ENCODE measurements at places on chromosomes 7 and 10. TPM values are rescaled to one million over a fixed set of nuclear protein-coding genes. Genes with fewer than 3 reads are reported as not detected.

Gene PLAC9
- total RNA-seq, result not detected

DNA sequence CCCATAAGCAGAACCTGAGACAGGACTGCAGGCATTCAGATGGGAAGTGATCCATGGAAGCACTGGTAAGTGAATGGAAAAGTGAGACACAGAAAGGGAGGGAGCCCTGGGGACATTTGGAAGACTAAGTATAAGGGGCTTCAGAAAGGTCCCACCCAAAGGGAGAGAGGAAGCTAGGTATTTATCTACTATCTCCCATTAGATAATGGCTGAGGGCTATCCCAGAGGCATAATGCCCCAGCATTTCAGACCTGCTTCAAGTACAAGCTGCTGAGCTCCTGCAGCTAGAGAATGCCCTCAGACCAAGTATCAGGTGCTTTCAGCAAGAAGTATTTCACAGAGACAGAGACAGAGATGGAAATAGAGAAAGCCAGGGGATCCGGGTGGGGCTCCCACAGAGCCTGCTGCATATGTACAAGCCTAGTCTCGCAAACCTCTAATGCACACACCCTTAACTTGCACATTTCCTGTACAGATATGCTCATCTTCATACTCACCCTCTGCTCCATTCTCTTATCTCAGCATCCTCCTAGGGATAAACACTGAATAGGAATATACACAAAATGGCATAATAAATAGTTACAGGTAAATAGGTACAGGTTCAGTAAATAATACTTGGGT, 20.2 kb downstream of the KDM7A start:
- DNase-seq, result no peak

Gene DLD
- total RNA-seq, result 155 TPM

DNA sequence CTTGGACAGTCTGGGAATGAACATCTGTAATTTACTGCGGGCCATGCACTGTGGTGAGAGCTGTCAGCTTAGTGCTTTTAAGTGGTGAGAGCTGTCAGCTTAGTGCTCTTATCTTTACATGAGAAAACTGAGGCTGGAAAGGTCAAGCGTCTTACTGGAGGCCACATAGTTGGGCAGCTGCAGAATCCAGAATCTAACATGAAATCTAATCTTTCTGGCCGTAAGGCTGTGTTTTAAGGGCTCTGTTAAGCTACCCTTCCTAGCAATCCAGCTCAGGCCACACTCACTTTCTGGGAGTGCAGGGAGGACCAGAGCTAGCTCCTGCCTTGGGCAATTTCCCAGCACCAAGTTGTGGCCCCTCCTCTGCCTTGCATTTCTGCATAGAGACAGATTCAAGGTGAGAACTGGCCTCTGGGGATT, 70.2 kb downstream of the SORCS3 start:
- no peak for DNase-seq

DNA sequence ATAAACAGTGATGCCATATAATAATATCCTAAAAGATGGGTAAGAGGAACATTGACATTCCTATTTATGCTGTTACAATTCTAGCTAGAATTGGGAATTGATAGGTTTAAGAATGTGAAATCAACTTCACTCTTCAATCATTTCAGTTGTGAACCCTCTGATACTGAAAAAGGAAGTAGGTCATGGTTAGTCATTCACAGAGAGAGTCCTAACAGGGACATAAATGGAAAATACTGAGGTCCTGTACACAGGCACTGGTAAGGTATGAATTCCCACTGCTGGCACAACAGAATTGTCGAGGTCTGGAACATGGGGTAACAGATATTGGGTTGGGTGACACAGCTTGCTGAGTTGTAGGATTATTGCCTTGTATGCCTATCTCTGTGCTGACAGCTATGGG, 289.4 kb upstream of the LRRN3 start:
- no peak for DNase-seq

Gene RSPH10B2
- 0.20 TPM for total RNA-seq

All from renal cortical epithelial cell (primary cell).